ENCODE measurements at places on chromosomes 1 and 21.

DNA sequence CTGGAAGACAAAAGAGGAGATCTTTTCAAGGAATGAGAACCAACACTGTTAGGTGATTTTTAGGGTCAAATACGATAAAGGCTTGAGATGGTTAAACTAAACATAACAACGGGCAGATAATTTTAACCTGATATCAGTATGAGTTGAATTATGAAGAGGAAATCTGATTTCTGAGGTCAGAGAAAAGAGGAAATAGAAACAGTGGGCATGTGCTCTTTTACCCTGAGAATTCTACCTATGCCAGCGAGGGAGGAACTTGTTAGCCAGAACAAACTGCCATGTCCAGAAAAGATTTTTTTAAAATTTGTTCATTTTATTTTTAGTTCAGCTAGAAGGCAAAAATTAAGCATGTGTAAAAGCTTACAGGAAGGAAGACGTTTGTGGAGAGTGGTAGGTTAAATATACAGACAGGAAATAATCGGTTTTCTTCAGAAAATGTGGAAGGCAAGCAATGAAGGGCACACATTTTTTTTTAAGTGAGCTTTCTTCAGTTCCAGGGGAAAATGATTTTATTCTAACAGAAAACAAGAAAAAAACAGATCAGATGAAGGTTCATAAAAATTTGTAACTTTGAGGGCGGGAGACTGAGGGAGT lies 1745.3 kb downstream of the MRPL39 start:
- no peak for DNase-seq

- DNase-seq = no peak
Measured at GRCh38 chr1:38950553-38950952, 8.9 kb upstream of the RHBDL2 start.

- no peak for DNase-seq
Measured at GRCh38 chr1:247277191-247277590, 21.3 kb downstream of the VN1R5 start.

DNA sequence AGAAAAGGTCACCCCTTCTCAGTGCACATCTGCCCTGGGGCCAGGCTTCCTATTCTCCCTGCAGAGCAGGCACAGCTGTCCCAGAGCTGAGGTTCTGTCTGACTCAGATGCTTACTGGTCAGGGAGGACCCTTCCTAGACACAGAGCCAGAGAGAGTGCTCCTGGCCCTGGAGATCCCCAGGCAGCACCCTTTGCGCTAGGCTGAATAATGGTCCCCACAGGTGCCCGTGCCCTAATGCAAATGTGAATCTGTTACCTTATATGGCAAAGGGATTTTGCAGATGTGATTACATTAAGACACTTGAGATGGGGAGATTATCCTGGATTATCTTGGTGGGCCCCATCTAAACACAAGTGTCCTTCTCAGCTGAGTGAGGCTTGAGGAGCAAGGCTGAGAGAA lies 2.6 kb upstream of the TNNI1 start:
- DNase-seq = no peak
